IMR-90 (cell line): ENCODE measurements at places on chromosomes 2 and 18. TPM values are rescaled to one million over a fixed set of nuclear protein-coding genes. Genes with fewer than 3 reads are reported as not detected.

The CCL20 gene
- not detected in 2 replicates for total RNA-seq

DNA sequence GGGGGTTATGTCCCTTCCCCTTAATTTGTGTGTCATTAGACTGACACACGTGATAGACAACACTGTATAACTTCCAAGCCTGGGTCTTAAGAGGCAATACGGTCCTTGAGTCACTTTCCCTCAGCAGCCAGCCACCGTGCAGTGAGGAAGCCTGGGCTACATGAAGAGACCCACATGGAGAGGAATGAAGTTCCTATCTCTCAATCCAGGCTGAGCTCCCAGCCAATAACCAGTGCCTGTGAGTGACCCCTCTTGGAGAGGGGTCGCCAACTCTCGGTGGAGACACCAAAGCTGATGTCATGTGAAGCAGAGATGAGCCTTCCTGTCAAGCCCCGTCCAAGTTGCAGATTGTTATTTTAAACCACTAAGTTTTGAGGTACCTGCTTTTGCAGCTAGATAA is 5.7 kb upstream of the WDSUB1 start:
- DNase-seq, result no peak

GRCh38 chr2:136319237-136319636 is 201.3 kb upstream of the CXCR4 start:
- no peak for DNase-seq

GRCh38 chr18:58831606-58832005 is 33.1 kb upstream of the ZNF532 start:
- peak; percentile 69 for DNase-seq

- no peak for DNase-seq
These were observed 43.6 kb downstream of the TET3 start for GRCh38 chr2:74028290-74028689.

The RAPH1 gene
- 13.1 and 15.1 TPM in 2 replicates for total RNA-seq

GRCh38 chr2:199985625-199986207 is 30.3 kb downstream of the MAIP1 start:
- DNase-seq, result peak; percentile 81

- no peak for DNase-seq
These were observed 263.4 kb downstream of the PTPRM start for GRCh38 chr18:7830468-7830867.

The ITGA4 gene
- 13.6 and 20.6 TPM in 2 replicates for total RNA-seq

DNA sequence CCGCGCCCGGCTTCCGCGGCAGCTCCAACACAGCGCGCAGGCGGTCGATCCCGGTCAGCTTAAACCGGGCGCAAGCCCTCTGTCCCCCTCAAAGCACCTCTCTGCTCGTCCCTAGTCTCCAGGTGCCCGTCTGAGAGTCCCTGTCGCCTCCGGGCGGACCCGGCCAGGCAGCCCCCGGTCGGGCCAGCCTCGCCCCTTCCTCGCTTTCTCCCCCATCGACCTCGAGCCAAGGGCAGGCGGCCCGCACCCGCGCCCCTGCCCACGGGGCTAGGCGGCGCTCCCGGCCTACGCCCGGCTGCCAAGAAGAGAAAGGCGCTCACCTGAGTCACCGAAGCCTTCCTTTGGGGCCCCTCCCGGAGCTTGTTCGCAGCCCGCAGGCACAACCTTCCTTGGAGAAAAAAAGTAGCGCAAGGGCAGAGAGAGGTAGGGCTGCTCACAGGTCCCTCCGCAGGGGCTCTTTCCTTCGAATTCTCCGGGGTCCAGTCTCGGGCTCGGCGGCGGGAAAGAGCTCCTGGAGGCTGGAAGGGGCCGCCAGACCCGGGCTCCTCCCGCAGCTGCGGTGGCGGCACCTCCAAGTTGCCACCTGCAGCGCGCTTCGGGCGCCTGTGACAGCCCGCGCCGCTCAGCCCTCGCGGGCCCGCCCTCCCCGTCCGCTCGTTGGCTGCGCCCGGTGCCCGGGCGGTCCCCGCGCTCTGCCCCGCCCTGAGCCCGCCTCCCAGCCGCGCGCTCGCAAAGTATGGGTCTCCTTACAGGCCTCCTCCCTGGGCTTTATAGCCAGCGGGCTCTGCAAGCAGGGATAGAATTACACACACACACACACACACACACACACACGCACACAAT is 86.5 kb upstream of the EPB41L3 start:
- DNase-seq, result peak; percentile 41

DNA sequence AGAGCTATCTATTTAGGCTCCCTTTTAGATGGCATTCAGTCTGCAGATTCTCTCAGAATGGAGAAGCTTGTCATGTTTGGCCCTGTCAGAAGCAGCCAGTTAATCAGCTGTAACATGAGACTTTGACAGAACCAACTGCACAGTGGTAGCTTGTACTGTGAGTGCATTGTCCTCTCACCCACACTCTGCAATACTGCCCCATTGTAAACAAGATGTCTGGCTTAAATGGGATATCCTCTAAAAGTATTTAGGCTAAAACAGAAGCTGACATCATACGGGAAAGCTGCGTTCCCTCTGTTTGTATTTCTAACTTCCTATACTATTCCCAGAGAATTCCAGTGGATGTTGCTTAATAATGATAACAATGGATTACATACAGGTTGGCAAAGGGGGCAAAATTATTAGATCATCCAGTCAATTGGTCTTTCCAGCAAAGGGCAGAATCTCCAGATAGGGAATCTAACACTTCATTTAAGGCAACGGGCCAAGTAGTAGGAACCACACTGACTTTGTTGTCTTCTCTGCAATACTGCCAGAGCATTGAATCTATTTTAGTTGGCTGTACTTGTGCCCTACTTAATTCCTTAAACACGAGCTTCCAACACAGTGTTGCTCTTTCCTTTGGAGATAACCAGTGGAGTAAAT is 15.4 kb upstream of the STAT4 start:
- peak; percentile 89 for DNase-seq

- DNase-seq, result peak; percentile 96
These were observed at the start of gene ACYP2 for GRCh38 chr2:54115284-54116137. TSS of gene ACYP2 (plus strand) at chr2:54115615.

GRCh38 chr2:239432174-239432573 is 31.4 kb upstream of the HDAC4 start:
- no peak for DNase-seq

The HS1BP3 gene
- total RNA-seq, result 9.0 and 10.3 TPM in 2 replicates

The CD28 gene
- not detected in 2 replicates for total RNA-seq

DNA sequence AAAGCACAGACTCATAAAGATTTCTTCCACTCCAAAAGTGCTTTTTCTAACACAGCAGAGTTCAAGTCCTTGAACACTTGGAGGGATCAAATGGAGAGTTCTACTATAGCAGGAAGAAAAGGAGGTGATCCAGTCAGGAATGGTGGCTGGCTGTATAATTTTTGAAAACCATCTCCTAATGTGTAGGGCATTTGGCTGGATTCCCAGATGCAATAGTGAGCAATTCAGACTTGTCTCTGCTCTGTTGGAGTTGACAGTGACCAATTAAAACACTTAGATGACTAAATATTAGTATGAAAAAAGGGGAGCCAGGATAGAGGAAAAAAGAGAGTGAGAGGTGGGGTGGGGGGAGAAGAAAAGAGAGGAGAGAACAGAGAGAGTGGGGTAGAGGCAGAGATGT is 5.3 kb upstream of the G6PC2 start:
- DNase-seq, result peak; percentile 13

- DNase-seq, result no peak
These were observed 112.3 kb upstream of the UGP2 start for GRCh38 chr2:63729362-63729761.

The IL37 gene
- not detected in 2 replicates for total RNA-seq

- DNase-seq, result peak; percentile 89
These were observed 296.9 kb downstream of the SATB2 start for GRCh38 chr2:199160677-199161465.

DNA sequence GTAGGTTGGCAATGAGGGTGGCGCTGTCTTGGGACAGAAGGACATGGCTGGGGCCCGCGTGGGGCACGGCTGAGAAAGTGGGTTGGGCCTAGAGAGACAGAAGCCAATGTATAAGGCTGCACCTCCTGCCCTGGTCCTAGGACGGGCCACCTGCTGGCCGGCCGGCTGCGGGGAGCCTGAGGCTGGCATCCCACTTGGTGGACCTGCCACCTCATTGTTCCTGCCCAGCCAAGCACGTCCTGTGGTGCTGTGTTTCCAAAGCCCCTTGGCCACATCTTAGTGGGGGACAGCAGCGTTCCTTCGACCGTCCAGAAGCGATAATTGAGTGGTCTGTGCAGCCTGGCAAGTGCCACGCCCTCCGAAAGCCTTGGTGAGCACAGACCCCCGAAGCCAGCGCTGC is 223.9 kb downstream of the LDLRAD4 start:
- DNase-seq, result no peak

- peak; percentile 84 for DNase-seq
These were observed 15.6 kb upstream of the CEP68 start for GRCh38 chr2:65040400-65041261.

GRCh38 chr2:103977241-103977640 is 876.7 kb upstream of the POU3F3 start:
- DNase-seq, result no peak

DNA sequence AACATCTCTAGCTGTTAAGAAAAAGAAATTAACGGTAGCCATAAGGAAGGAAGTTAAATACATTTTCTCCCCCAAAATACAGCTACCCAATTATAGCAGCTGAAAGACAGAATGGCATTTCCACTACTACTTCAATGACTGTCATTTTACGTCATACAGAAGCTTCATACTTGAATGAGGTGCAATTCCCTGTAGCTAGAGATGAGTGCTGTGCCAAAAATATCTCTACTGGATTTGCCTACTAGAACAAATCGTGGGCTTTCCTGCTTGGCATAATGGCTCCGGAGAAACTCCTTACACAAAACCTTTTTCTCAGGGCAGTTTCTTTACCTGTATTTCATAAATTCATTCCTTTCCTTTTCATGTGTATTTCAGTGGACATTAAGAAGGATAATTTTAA is 36.3 kb upstream of the NRXN1 start:
- no peak for DNase-seq

The FAM228A gene
- not detected in 2 replicates for total RNA-seq

DNA sequence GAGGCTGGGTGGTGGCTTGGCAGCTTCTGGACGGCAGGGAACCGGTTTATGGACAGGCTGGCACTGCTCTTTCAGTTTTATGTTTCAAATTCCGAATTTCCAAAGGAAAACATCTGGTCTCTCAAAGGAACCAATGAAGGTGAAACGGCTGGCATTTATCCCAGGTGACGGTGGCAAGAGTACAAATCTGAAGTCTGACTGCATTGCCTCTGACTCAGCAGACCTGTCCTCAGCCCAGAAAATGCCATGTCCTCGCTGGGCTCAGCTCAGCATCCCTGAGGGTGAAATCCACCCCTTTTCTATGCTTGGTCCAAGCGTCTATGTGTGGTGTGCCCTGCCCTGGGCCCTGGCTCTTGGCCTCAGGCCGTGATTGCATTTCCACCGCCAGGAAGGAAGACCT is 38.1 kb downstream of the NAPG start:
- no peak for DNase-seq

- no peak for DNase-seq
These were observed 24.9 kb upstream of the LRRTM1 start for GRCh38 chr2:80329491-80329890.

The CPO gene
- total RNA-seq, result not detected in 2 replicates

GRCh38 chr18:27581296-27581904 is 396.3 kb upstream of the CHST9 start:
- DNase-seq, result no peak

DNA sequence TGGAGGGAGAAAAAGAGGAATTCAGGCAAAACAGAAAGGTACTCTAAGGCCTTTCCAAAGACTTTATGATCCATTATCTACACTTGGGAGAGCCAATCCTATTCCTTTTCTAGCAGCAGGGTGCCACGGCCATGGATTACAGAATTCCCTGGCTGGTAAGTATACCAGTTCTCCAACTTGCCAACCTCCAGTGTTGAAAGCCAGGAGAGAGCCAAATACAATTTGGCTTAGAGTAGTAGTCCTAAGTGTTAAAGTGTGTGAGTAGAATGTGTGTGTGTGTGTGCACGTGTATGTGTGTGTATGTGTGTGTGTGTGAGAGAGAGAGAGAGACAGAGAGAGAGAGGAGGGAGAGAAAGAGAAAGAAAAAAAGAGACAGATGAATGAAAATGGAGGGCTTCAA is 43.3 kb downstream of the WDPCP start:
- no peak for DNase-seq

GRCh38 chr2:128277961-128278681 is 40.5 kb downstream of the HS6ST1 start:
- DNase-seq, result no peak

DNA sequence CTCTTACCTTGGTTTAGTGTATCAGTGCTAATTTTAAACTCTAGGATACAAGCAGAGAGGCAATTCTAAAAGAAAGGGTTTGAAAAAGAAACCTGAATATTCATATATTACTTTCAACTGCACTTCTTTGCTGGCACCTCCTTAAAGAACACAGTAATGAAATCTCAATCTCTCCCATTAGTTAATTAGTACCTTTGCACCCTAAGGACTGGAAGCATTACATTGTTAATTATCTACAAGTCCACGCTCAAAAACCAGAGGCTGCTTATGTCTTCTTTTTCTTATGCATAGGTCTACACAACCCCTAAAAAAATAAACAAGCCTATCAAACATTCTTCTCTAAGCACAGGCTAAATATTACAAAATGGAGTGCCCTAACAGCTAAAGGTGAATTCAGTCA is 20.2 kb downstream of the EPHA4 start:
- no peak for DNase-seq

DNA sequence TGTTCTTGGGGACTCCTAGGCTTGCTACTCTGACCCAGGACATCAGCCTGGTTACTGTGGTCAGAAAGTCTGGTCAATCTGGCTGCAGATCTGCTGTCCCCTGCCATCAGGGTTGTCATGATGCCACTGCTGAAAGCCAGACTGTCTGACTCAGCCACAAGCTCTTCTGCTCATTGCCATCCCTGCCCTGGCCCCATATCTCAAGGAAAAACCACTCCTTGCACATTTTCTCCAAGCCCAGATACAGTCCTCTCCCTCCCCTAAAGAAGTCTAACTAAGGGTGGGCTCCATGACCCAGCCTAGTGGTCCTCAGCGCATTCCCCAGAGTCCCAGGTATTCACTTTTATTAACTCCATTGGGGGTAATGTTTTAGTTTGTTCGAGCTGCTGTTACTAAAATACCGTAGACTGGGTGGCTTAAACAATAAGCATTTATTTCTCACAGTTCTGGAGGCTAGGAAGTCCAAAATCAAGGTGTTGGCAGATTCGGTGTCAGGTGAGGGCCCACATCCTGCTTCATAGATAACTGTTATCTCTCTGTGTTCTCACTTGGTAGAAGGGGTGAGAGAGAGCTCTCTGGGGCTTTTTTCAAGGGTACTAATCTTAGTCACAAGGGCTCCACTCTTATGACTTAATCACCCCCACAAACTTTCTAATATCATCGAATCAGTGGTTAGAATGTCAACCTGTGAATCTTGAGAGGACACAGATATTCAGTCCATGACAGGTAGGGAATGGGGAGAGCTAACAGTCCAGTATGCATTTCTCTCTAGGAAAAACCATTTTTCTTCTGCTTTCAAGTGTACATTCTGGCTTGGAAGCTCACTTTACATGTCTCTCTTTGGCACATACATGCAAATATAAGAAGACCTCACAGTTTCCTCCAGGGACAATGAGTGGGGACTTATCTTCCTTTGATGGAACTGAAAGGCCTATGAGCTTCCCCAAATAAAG is 94.8 kb upstream of the CXCR4 start:
- no peak for DNase-seq

GRCh38 chr18:58526425-58527284 is 102.2 kb downstream of the ALPK2 start:
- no peak for DNase-seq
